Activated CD4-positive, alpha-beta T cell treated with anti-CD3 and anti-CD28 coated beads, Interleukin-2, amount 50 U/mL, for 1 hour (primary cell): ENCODE measurements at places on chromosomes 7 and 10.

- no peak for DNase-seq
These were observed 42.0 kb downstream of the MYL10 start for GRCh38 chr7:101586906-101587677.

- no peak for DNase-seq
These were observed 320.0 kb downstream of the RPS24 start for GRCh38 chr10:78353636-78354035.

GRCh38 chr7:47622946-47623640, 41.2 kb upstream of the TNS3 start:
- DNase-seq, result no peak

- no peak for DNase-seq
These were observed 142.0 kb upstream of the PRKCQ start for GRCh38 chr10:6721964-6722615.

DNA sequence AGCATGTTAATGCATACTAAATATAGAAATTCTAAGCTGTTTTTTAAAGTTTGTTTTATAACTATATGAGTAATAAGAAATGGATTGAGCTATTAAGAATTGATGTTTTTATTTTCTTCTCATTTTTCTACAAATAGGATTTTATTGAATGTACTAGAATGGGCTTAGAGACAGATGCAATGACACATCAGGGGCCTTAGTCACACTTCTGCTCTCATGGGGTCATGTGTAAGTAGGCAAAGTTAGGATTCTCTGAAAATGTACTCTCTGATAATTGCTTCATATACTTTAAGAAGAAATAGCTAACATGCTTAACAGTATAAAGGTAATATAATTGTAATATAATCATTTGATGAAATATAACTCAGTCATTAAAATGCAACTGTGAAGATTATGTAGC, 154.6 kb downstream of the ZNF438 start:
- DNase-seq, result no peak

- no peak for DNase-seq
These were observed 46.4 kb upstream of the FIGNL1 start for GRCh38 chr7:50496569-50496968.

DNA sequence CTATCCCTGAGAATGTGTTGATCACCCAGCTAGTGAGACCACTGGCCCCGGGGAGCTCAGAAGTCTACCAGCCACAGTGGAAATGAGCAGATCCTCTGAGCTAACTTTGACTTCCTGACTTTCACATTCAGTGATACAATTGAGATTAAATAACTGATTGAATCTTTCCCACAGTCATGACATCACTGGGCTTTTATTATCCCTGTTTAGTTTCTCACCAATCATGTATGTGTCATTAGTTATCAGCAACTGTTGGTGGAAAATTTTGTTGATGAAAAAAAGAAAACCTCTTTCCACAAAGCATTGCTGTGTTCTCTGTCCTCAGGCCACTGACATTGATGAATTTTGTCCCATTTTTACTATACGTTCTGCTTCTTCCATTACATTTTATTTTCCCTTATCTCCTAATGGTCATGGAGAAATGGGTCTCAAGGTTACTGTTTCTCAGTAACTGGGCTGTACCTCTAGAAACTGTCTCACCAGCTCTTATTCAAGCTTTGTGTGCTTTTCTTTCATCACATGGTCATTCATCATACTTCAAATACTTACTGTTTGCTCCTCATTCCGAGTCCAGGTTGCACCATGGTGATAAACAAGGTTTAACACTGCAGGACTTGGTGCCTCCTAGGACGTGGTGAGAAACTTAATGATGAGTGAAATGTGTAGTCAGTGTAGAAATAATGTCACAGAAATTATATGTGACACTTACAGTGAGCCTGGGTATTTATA, 304.7 kb downstream of the CDK14 start:
- DNase-seq, result no peak

- DNase-seq, result no peak
These were observed 49.6 kb downstream of the ARID5B start for GRCh38 chr10:61951144-61951483.

- DNase-seq, result no peak
These were observed 439.4 kb downstream of the TYW1 start for GRCh38 chr7:67435894-67436535.

GRCh38 chr10:97157578-97158095, 28.1 kb downstream of the SLIT1 start:
- DNase-seq, result no peak

GRCh38 chr10:12507165-12507850, 158.0 kb downstream of the CAMK1D start:
- DNase-seq, result no peak

- no peak for DNase-seq
These were observed 80.4 kb downstream of the UPF2 start for GRCh38 chr10:11962176-11962575.

DNA sequence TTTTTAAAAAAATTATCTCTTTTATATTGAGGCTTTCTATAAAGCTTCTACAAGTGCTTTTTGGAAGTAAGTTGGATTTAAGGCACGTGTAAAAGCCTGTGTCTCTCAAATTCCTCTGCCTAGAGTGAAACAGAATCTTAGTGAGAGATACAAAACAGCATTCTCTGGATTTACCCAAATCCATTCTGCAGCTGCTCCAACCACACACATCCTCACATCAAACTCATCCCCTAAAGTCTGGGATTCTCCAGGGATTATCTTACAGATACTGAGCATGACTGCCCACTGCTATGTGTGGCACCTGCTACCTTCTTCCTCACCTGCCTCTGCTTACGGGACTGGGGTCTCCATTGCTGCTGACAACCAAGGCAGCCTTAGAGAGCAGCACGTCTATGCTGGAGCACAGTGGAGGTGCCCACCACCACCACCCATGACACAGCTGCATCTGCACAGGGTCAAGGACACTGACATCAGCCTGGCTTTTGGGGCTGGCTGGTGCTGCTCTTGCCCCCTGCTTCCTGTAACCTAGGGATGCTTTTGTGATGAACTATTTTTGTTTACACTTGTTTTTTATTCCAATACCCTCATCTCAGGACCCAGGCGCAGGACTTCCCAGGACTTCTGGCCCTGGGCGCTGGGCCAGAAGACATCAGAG, 139.2 kb upstream of the NAMPT start:
- DNase-seq, result no peak

GRCh38 chr7:105006367-105007136, 7.5 kb upstream of the KMT2E start:
- DNase-seq, result no peak

- no peak for DNase-seq
These were observed 261.8 kb upstream of the RNF32 start for GRCh38 chr7:156378806-156379205.

DNA sequence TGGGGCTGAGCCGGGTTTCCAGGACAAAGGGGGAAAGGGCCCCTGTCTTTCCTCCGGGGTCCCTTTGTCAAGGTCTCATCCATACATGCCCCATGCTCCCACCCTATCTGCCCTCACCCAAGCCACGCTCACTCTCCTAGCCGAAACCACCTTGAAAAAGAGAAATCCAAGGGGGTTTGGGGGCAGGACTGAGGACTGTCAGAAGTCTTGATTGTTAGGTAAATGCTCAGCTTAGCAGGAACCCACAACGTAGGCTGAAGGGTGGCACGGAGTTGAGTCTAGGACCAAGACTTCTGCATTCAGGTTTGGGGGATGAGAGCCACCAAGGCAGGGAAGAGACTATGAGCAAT, 719 bp upstream of the PGAM2 start:
- DNase-seq, result no peak

- peak; percentile 30 for DNase-seq
These were observed 8.0 kb upstream of the GRK5 start for GRCh38 chr10:119199231-119199992.

GRCh38 chr7:75033064-75033463, 40.5 kb downstream of the RCC1L start:
- no peak for DNase-seq

DNA sequence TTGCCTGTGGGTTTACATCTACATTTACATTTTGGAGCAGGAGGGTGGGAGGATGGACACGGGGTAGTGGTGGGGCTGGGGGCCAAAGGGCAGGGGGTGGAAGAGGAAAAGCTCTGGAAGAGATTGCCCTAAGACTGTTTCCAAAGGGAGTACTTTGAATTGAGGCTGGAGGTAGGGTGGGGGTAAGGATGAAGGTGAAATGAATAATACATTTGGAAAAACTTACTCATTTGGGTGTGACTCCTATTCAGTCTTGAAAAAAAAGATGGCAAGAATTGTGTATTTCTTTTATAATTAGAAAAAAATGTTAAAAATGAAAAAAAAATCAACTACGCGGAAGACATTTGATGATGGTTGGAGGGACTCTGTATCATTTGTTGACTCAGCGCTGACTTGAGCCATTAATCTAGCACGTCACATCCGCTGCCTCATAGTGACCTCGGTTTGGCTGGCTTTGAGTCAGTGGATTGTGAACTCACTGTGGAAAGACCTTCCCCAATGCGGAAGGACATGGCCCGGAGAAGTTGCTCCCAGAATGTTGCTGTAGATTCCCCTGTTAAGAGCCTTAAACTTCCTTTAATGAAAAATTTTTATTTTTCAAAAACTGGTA, 2.8 kb downstream of the FAM180A start:
- no peak for DNase-seq

- DNase-seq, result no peak
These were observed 45.3 kb downstream of the TMEM178B start for GRCh38 chr7:141119187-141119586.

- DNase-seq, result no peak
These were observed 25.3 kb downstream of the ADD3 start for GRCh38 chr10:110032801-110033700.

- DNase-seq, result no peak
These were observed 36.6 kb downstream of the STK31 start for GRCh38 chr7:23746629-23747028.

GRCh38 chr7:20089431-20089830, 127.8 kb downstream of the MACC1 start:
- DNase-seq, result no peak

GRCh38 chr7:26910221-26910620, 45.8 kb upstream of the SKAP2 start:
- DNase-seq, result no peak

- no peak for DNase-seq
These were observed 6.6 kb upstream of the SGCE start for GRCh38 chr7:94662548-94662947.

GRCh38 chr10:118002581-118002980, 44.2 kb downstream of the RAB11FIP2 start:
- no peak for DNase-seq

DNA sequence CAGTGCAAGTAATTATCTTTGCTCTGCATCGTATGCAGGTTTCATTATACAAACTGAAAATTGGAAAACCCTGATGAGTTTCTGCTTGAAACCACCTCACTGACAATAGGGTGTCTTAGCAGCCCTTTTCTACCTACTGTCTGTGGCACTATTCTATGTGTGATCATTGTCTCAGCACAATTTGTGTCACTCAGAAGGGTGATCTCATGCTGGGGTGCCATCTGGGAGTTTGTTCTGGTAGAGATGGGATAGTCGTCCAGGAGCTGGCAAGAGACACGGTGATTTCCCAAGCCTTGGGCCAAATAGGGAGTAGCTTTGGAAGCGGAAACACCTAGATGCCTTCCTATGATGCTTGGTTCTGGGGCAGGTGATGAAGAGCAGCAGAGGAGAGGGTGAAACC, 186.3 kb downstream of the FRMD4A start:
- DNase-seq, result no peak

- DNase-seq, result no peak
These were observed 178.5 kb upstream of the RNF32 start for GRCh38 chr7:156461881-156462665.

DNA sequence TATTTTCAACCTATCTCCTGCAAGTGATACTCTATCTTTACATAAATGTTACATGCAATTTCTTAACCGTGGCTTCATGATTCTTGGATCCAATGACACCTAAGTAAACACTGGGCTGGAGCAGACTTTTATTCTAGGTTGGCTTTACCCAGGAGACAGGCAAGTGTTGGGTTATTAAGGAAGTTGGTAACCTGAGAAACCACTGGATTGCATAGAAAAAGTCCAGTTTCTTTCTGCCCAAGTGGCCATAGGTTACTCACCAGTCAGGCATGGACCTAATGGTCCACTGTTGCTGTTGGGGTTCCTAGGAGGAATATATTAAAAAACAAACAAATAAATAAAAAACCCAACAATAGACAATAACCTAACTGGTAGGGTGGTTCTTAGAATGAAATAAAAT, 112.8 kb downstream of the SEMA3D start:
- DNase-seq, result no peak

- DNase-seq, result no peak
These were observed 4.6 kb downstream of the TRAPPC14 start for GRCh38 chr7:100153708-100154535.

DNA sequence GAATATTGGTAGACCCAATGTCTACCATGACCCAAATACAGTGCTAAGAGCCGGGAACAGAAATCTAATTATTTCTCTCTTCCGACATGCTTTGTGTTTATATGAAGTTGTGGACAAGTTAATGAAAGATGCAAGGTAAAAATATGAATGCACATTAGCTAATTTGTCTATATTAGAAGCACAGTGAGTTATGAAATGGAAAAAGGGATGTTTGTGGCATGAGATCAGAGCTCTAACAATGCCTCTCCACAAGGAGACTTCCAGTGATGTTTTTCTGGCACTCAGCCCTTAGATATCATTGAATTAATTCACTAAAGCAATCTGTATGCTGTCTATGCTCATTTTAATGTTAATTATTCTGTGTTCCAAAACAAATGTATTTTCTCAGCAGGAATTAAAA, 897.2 kb downstream of the CNTNAP2 start:
- no peak for DNase-seq

DNA sequence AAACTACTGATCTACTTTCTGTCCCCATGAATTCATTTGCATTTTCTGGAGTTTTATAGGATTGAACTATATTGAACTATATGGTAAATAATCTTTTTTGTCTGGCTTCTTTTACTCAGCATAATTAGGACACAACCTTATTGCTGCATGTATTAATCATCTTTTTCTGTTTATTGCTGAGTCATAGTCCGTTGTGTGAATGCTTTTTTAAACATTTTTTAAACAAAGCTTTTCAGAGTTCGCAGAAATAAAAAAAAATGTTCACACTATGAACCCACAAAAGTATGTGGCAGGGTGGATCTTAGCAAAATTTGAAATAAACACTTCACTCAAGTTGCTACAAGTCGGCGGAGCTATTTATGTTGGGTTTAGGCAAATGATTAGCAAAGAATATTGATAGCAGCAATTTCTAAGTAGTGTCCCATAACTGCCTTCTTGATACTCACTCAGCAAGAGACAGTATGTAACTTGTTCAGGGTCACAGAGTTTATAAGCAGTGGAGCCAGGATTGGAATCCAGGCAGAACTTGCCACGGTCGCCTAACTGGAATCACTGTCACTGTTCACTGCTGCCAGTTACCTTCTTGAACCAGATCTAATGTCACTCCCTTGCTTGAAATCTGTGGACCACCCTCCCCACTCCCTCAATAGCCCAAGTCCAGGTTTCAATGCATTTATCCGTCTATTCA, 5.6 kb downstream of the CH25H start:
- DNase-seq, result no peak

GRCh38 chr7:155753446-155753965, 58.8 kb downstream of the SHH start:
- DNase-seq, result no peak

GRCh38 chr7:128814499-128814898, 15.7 kb upstream of the FLNC start:
- no peak for DNase-seq
